ENCODE measurements at places on chromosomes 5 and 9.

DNA sequence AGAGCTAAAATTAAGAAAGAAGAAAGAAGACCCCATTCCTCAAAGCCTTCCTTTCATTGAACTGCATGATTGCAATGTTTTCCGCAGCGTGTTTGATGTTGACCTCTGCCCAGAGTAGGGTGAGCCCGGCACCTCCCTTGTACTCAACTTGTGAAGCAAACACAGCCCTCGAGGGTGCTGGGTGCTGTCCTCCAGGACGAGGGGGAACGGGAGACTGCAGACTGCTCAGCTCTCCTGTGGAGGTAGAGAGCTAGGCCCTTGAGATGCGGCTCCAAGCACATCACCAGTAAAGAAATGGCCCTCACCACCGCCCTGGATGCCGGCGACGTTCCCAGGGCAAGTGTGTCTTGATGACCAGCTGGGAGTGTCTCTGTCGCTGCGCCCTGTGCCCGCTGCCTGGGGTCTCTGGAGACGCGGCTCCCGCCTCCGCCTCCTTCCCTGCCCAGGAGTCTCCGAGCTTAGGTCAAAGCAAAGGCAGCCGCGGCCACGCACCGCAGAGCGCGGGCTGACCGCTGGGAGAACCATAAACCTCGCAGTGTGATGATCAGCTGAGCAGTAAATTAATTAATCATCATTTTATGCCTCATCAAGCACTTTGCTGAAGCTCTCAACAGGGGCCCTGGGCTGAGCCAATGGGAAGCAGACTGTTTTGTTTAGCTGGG is 108.7 kb downstream of the IRX2 start:
- no peak for DNase-seq

- DNase-seq: no peak
Measured at GRCh38 chr5:12695651-12696050, 791.4 kb upstream of the CTNND2 start.

- DNase-seq: no peak
Measured at GRCh38 chr5:169260896-169261569, 39.9 kb downstream of the SLIT3 start.

GRCh38 chr9:27572566-27572917 is 739 bp downstream of the C9orf72 start:
- DNase-seq: no peak

DNA sequence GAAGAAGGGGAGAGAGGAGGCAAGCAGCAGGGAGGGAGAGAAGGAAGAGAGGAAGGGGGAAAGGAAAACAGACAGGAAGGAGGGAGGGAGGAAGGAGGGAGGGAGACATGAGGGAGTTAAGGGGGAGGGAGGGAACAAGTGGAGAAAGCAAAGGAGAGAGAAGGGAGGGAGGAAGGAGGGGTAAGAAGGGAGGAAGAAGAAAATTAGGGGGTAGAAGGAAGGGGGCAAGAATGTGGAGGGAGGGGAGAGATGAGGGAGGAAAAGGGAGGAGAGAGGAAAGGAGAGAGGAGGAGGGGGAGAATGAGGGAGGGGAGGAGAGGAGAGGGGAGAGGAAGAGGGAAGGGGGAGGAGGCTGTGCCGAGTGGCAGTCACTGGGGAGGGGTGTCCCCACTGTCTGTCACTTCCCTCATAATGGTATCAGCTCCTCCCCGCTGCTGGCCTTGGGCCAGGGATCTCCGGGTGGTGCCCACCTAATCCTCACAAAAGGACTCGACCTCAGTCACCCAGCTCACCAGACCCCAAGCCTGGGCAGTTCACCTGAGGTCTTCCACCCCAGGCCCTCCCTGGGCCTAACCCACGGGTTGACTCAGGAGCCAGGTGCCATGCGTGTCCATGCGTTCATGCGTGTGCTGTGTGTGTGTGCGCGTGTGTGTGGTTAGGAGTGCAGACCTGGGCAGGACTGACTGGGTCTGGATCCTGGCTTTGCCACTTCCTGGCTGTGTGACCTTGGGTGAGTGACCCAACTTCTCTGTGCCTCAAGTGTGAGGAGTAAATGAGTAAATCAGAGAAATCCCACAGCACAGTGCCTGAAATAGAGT is 18.1 kb downstream of the C9orf50 start:
- DNase-seq: no peak

DNA sequence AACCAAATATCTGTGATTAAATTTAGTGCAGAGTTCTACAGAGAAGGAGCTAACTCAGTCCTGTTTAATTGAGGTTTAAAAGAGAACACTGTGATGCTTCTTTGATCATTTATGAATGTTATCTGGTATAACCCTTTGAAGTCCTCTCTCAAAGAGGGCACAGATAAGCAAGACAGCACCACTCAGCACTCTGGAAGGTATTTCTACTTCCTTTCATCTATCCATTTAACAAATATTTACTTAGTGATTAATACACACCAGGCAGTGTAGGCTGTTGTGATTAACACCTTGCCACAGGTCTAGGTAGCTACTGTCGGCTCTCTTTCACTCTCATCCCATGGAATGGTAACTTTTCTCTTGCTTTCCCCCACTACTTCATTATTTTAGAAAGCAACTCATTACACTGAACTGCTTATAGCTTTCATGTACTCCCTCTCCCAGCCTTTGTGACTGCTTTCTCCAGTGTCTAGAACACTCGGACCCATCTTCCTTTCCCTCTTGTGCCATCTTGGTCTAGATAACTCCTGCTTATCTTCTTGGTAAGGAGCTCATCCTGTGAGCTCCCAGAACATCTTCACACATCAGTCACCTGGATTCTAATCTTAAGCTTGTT is 54.7 kb downstream of the GLDC start:
- DNase-seq: no peak

Data from GOT3 (cell line).